ENCODE measurements at places on chromosomes 7 and 10.

DNA sequence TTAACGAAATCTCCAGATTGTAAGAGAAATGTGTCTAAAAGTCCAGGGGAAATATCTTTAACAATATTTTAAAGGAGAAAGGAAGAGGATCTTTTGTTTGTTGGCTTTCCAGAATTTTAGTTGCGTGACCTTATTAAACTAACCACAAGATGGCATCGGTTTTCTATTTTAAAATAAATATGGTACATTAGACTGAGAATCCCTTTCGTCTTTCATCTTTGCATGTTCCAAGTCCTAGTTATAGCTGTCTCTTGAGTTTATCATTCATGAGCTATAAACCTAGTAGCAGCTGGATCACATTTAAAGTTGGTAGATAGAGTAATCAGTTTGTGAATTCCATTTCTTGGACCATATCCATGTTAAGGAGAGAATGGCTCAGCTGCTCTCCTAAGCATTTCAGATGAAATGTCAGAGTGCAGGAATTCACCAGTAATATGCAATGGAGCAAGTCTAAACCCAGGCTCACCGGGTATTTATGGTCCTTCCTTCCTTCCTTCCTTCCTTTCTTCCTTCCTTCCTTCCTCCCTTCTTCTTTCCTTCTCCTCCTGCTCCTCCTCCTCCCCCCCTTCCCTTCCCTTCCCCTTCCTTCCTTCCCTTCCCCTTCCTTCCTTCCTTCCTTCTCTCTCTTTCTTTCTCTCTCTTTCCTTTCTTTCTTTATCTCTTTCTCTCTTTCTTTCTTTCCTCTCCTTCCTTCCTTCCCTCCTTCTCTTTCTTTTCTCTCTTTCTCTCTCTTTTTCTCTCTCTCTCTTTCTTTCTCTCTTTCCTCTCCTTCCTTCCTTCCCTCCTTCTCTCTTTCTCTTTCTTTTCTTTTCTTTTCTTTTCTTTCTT is 57.8 kb upstream of the RAB18 start:
- no peak for DNase-seq

- DNase-seq: no peak
Measured at GRCh38 chr10:78335691-78336401, 302.2 kb downstream of the RPS24 start.

DNA sequence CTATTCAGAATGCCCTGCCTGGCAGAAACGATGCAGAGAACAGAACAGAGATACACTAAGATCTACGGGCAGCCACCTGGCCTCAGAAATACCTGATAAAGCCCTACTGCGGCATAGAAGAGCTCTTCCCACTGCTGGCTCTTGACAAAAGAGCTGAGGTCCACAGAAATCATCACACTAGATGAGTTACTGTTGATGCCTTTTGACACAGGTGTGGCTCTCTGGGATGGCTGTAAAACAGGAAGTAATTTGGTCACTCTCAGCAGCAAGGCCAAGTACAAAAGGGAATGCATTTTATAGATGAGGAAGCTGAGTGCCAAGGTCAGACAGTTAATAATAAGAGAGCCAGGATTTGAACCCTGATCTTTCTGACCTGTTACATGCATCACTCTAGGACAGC is 35.0 kb upstream of the ACSL5 start:
- DNase-seq: no peak

DNA sequence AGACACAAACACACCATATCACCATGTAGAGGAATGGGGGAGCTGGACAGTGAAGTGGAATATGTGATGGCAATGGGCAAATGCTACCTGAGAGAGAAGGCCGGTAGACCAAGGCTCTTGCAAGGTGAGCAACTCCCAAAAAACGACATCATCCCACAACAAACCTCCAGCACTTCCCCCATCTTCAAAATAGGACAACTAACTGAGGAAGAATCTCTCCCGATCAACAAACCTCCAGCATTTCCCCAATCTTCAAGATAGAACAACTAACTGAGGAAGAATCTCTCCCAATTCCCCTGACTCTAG is 387.2 kb downstream of the PARD3 start:
- DNase-seq: no peak

- no peak for DNase-seq
Measured at GRCh38 chr7:100803398-100804161, 23.7 kb downstream of the EPHB4 start.

GRCh38 chr7:67731704-67732103 is 735.1 kb downstream of the TYW1 start:
- no peak for DNase-seq

DNA sequence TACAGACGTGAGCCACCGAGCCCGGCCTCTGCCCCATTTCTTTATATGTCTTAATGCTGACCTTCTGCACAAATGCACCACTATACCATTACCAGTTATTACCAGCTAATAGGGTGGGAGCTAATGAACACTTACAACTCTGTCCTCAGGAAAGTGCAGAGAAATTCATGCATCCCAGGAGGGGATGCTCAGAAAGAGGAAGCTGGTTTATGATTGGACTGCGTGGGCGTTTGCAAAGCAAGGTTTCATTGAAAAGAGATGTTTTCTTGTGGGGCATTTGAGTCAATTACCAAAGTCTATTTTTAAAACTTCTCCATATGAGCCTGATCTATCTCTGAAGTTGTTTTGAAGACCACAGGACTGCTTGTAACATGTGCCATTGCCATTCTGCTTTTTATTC is 417.7 kb upstream of the CELF2 start:
- no peak for DNase-seq

DNA sequence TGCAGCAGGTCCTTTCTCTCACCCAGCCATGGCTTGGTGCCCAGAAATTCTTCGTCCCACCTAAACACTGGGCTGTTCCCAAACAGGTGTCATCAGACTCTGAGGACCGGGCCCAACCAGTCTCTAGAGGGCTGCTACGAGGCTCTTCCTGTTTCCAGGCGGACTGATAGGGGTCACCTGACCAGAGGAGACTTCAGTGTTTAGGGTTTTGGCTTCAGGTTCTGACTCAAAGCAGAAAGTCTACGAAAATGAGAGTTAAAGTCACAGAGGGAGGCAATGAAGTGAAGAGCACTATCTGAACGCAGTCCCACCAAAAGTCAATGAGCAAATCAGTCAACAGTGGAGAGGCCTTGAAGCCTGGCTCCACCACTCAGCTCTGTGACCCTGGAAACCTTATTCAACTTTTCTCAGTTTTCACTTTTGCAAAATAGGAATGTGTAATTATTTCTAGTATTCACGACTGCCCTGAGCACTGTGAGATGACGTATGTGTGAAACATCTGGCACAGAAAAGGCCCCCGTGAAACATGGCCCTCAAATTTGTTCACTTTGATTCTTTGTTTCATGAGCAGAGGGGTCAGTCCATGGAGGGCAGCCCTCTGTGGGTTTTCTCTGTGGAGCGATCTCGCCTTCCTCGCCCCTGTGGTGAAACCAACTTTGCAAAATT is 189.9 kb upstream of the PDE1C start:
- DNase-seq: no peak

- DNase-seq: no peak
Measured at GRCh38 chr7:104956753-104957450, 57.1 kb upstream of the KMT2E start.

DNA sequence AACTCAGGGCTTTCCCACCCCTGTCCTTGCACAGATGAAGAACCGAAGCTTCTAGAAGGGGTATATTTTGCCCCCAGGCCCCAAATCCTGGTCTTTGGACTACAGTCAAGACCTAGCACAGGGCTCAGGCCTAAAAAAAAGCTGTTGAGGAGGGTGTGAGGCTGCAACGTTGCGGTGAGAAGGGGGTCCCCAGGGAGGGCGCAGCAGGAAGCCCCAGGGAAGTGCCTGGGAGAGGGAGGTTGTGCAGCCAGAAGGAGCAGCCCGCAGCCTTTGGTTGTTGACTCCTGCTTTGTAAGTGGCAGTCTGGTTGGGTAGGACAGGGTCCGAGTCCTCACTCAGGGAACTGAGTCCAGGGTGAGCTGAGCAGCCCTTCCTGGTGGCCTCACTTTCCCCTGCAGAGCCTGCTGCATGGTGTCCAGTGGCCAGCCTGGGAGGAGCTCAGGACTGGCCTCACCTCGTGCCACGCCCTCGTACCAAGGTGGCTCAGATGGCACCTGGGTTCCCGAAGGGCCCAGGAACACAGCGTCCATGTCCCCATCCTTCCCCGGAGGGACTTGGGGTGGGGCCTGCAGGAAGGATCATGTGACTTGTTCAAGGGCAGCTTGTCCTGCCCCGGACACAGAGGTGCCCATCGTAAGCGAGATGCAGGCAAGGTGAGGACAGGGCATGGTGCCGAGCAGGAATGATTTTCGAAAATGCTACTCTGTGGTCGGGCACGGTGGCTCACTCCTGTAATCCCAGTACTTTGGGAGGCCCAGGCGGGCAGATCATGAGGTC is 166.4 kb upstream of the TNRC18 start:
- DNase-seq: no peak

DNA sequence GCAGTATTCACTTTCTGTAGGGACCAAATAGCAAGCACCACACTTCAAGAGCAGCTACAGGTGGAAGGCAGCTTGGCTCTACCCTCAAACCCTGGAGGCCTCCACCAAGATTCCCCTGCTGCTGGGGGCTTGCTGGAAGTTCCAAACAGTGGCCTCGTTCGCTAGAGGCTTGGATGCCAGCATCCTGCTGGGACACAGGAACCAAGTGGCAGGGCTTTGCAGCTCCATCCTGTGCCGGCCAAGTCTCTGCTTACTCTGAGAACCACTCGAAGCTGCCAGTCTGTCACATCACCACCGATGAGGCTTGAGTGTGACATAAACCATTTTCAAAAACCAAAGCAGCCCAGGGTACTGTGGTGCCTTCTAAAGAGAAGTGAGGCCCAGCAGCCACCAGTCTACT is 69.2 kb upstream of the UNC5B start:
- no peak for DNase-seq

- no peak for DNase-seq
Measured at GRCh38 chr7:148265896-148266295, 324.7 kb upstream of the C7orf33 start.

GRCh38 chr7:44081266-44081748 is 1.0 kb downstream of the POLM start:
- DNase-seq: no peak

GRCh38 chr10:87640043-87640442 is 19.6 kb upstream of the PAPSS2 start:
- no peak for DNase-seq

- DNase-seq: peak; percentile 17
Measured at GRCh38 chr7:27840313-27840712, 100.4 kb downstream of the TAX1BP1 start.

DNA sequence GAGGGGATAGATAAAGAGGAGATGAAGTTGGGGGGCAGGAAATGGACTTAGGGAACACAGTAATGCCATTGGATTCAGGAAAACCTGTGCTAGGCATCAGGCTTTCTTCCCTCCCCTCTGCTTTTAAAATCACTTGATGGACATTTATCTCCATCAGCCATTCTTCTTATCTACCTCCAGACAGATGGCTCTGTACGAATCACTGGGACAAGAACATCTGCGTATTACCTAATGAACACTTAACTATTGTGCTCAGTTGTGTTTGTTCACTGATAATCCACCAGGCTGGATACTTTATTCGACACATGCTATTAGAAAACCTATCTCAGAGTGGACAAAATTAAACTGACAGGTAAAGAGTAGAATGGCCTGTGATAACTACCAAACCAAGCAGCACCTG is 40.0 kb downstream of the TNKS2 start:
- no peak for DNase-seq

DNA sequence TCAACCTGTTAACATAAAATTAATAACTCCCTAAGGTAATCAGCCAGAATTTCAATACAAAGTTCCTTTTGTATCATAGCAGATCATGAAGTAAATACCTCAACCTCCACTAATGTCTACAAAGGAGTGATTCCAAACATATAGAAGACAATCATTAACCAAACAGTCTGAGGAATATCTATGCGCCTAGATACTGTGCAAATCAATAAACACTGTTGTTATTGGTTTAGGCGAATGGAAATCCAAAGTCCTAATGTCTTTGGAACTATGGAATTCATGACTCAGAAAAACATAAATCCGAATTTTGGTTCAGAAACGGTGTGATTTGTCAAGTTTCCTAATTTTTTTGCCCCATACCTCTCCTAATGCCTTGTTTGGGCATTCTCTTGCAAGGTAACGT is 469.7 kb downstream of the PARD3 start:
- DNase-seq: no peak

DNA sequence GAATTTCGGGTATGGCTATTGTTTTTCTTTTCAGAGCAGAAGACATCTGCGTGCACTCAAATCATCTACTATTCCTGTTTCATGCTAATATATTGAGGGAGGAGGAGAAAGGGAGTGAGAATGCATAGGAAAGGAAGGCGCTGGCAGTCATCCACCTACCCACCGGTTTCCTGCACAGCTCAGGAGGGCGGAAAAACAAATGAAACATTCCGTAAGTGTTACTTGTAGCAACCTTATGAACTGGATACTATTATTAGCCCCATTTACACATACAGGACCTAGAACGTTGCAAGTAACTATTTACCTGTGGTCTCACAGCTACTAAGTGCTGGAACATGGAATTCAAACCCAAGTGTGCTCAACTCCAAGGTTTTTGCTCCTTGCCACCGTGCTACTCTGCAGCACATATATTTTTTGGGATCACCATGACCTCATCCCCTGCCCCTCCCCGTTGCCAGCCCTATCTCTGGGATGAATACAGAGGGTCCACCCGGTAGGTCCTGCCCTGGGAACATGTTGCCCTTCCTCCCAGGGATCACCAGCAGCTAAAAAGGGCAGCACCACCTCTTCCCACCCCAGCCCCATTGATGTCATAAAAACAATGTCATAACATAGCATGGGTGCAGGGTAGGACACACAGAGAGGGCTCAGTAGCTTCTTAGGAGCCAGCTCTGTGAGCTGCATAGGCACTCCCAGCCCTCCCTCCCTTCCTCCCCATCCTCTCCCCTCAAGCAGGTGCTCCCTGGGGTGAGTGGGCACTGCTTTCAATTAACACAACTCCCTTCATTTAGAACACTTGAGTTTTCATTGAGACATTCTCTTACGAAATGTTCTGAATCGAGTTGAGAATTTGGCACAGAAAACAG is 16.9 kb downstream of the GFRA1 start:
- DNase-seq: no peak

DNA sequence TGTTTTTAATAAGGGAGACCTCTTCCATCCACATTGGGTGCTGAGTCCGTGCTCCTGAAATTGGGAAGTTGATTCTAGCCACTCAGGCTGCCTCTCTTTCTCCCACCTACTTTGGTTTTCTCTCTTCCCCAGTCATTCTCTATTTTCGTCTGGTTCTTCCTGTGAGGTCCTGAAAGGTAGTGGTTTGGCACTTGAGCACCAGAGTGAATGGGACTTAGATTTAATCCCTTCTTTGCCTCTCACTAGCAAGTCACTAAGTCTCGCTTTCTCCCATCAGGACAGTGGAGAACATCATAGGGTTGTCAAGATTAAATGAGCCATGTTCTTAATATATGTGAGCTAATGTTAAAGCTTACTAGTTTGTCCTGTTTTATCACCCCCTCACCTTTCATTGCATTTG is 4.0 kb upstream of the AASS start:
- no peak for DNase-seq
